ENCODE measurements at places on chromosomes 2 and 18. TPM values are rescaled to one million over a fixed set of nuclear protein-coding genes. Genes with fewer than 3 reads are reported as not detected.
A peak's percentile ranks its signal among the peaks of the same experiment; 100 is the strongest.

Gene MFSD2B
- 0.91 TPM for total RNA-seq

Gene MARS2
- total RNA-seq = 13.7 TPM

Gene RAX
- 5.3 TPM for total RNA-seq

Gene PASK
- total RNA-seq = 76.5 TPM

Gene SERPINB5
- 3.3 TPM for total RNA-seq

Gene MFF
- 74.8 TPM for total RNA-seq

Gene CYP27C1
- total RNA-seq = 4.9 TPM

DNA sequence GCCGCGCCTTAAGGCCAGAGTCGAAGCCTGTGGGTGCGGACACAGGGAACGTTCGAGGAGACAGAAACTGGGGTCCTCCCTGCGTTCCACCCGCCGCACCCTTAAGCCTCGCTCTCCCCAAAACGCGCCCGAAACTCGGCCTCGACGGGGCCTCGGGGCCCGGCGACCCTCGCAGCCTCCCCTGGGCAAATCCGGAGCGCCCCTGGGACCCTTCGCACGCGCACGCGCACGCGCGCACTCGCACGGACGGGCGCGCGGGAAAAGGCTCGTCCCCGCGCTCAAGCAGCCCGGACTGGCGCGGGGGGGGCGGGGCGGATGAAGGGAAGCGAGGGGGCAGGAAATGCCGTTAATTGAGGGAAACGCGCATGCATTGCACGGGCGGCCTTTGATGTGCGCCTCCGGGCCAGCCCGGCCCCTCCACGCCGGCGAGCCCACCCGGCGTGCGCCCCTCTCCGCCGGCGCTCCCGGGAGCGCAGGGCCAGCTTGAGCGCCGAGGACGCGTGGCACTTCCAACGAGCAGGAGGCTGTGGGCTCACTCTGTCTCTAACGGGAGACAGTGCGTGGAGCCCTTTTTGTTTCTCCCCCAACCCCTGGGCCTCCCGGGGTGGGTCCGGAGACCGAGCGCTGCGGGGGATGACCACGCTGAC is 5.4 kb upstream of the SALL3 start:
- H3K4me3 ChIP-seq = peak overlapping the region; percentile 64
- no peaks in the 10 kb centered on the region for H3K4me1 ChIP-seq
- no peaks in the 10 kb centered on the region for H3K36me3 ChIP-seq
- H3K27ac ChIP-seq = no peak overlapping the region
- H3K27me3 ChIP-seq = peaks cover 89% of the 10 kb centered on the region
- DNase-seq = peak; percentile 75

DNA sequence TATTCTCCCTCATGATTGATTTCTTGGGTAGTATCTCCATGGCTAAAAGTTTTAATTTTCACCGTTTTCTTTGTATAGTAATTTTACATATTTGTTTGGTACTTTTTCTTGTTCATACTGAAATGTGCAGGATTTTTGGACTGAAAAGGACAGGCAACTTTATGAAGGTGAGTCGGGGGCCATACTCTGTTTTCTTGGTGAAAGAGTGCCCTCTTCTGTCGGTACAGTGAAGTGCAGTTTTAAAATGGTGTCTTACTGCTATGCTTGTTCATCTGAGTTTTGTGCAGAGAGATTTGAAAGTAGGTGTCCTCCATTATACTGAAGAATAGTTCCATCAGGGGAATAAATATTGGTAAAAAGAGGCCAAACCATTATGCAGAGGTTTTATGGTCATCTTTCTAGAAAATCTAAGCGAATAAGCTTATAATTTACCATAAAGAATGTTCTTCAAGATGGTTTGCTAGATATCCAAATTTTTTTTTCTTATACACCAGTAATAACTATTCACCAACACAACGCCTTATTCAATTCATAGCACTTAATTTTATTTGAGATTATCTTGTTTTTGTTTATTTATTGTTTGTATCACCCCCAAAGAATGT is 8.7 kb upstream of the SERPINB13 start:
- no peaks in the 10 kb centered on the region for H3K4me1 ChIP-seq
- H3K27ac ChIP-seq = no peak overlapping the region
- DNase-seq = peak; percentile 77
- H3K27me3 ChIP-seq = no peaks in the 10 kb centered on the region
- H3K36me3 ChIP-seq = no peaks in the 10 kb centered on the region
- no peak overlapping the region for H3K4me3 ChIP-seq

- no peaks in the 10 kb centered on the region for H3K4me1 ChIP-seq
- no peaks in the 10 kb centered on the region for H3K27me3 ChIP-seq
- DNase-seq = no peak
- H3K4me3 ChIP-seq = no peak overlapping the region
- H3K27ac ChIP-seq = no peak overlapping the region
These were observed 2.9 kb upstream of the MGAT5 start for GRCh38 chr2:134250840-134251461.

GRCh38 chr18:50805732-50806131 is 14.1 kb downstream of the MRO start:
- H3K4me3 ChIP-seq = no peak overlapping the region
- no peaks in the 10 kb centered on the region for H3K36me3 ChIP-seq
- H3K27ac ChIP-seq = no peak overlapping the region
- H3K4me1 ChIP-seq = no peaks in the 10 kb centered on the region
- no peaks in the 10 kb centered on the region for H3K27me3 ChIP-seq

- H3K27me3 ChIP-seq = no peaks in the 10 kb centered on the region
- DNase-seq = no peak
- H3K4me3 ChIP-seq = no peak overlapping the region
- no peaks in the 10 kb centered on the region for H3K36me3 ChIP-seq
These were observed 148.6 kb downstream of the WDR7 start for GRCh38 chr18:56799756-56800155.

GRCh38 chr2:224436634-224437033 is 34.7 kb upstream of the FAM124B start:
- no peak for DNase-seq
- H3K4me1 ChIP-seq = no peaks in the 10 kb centered on the region
- no peaks in the 10 kb centered on the region for H3K27me3 ChIP-seq

- H3K27ac ChIP-seq = no peak overlapping the region
- H3K4me3 ChIP-seq = no peak overlapping the region
- no peak for DNase-seq
These were observed 214.1 kb upstream of the COPS8 start for GRCh38 chr2:236871500-236872001.

- H3K4me1 ChIP-seq = peaks cover 4% of the 10 kb centered on the region
- H3K36me3 ChIP-seq = no peaks in the 10 kb centered on the region
- H3K27ac ChIP-seq = no peak overlapping the region
- no peaks in the 10 kb centered on the region for H3K27me3 ChIP-seq
- DNase-seq = peak; percentile 82
These were observed 44.0 kb downstream of the PDCL3 start for GRCh38 chr2:100606726-100607343.

GRCh38 chr2:198700319-198700718 is 757.4 kb downstream of the SATB2 start:
- no peak for DNase-seq
- H3K36me3 ChIP-seq = no peaks in the 10 kb centered on the region
- no peaks in the 10 kb centered on the region for H3K4me1 ChIP-seq
- H3K4me3 ChIP-seq = no peak overlapping the region
- no peak overlapping the region for H3K27ac ChIP-seq

GRCh38 chr2:61707984-61708852 is 145.6 kb downstream of the FAM161A start:
- H3K27ac ChIP-seq = no peak overlapping the region
- H3K36me3 ChIP-seq = no peaks in the 10 kb centered on the region
- H3K4me3 ChIP-seq = no peak overlapping the region
- H3K27me3 ChIP-seq = no peaks in the 10 kb centered on the region
- DNase-seq = no peak

DNA sequence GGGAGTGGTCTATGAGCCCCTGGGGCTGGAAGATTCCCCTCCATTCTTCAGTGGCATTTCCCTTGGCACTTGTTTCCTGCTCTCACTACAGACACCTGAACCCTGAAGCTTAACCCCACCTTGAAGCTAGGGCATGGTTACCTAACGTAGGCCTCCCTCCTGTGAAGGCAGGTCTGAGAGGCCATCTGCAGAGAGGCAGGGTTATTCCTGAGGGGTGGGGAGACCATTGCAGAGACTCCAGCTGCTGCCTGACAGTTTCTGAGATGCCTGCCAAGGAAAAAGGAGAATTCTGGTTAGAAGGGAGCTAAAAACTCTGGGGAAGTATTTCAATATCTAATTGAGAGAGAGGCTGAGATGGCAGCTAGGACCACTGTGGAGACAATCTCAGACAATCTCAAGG is 119.3 kb upstream of the NDUFV2 start:
- H3K27ac ChIP-seq = peak overlapping the region; percentile 36
- DNase-seq = no peak
- H3K4me3 ChIP-seq = no peak overlapping the region
- no peaks in the 10 kb centered on the region for H3K27me3 ChIP-seq

DNA sequence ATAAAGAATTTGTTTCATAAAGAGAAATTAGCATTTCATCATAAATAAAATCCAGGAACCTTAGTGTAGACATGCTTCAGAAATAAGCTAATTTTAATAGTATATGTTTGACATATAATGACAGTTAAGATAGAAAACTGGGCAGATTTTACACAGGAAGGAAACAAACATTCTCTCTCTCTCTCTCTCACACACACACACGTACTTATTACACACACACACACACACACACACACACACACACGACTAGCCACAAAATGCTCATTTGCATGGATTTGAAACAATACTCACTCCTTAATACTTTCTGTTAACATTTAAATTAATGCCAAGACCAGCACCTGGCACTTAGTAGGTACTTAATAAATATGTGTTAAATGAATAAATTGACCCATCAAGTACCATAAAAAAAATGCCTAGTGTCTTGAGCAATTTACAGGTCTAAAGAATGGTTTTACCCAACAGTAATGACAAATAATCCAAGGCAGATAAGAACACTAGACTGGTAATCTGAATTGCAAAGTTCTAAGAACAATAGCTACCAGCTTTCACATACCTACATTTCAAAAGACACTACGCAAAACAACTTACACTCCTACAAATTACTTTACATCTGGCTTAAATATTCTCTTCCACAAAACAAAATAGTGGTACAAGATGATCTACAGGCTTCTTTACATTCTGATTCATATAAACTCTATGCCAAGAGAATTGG is 2.9 kb upstream of the GALNT3 start:
- H3K4me1 ChIP-seq = peaks cover 2% of the 10 kb centered on the region
- DNase-seq = no peak
- no peak overlapping the region for H3K4me3 ChIP-seq
- H3K27me3 ChIP-seq = peaks cover 59% of the 10 kb centered on the region

DNA sequence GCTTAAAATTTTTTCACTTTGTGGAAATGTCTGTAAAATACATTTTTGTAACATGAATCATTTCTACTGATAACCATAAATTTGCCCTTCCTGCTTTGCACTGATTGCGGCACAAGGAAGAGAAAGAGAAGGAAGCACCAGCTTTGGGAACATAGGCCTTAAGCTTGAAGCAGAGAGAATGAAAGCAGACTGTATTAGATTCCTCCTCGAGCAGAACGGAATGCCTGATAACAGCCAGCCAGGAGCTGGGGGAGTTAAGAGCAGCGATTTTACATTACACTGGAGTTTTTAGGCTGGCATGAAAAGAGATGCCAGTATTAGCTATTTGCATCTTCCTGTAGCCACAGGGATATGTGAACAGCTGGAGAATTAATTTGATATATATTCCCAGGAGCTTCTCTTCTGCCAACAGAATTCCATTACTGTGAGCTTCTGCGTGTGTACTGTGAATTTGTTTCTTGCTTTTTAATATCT is 33.5 kb downstream of the CRIM1 start:
- H3K4me3 ChIP-seq = no peak overlapping the region
- H3K27me3 ChIP-seq = no peaks in the 10 kb centered on the region
- peaks cover 7% of the 10 kb centered on the region for H3K36me3 ChIP-seq
- no peak for DNase-seq
- no peak overlapping the region for H3K27ac ChIP-seq

DNA sequence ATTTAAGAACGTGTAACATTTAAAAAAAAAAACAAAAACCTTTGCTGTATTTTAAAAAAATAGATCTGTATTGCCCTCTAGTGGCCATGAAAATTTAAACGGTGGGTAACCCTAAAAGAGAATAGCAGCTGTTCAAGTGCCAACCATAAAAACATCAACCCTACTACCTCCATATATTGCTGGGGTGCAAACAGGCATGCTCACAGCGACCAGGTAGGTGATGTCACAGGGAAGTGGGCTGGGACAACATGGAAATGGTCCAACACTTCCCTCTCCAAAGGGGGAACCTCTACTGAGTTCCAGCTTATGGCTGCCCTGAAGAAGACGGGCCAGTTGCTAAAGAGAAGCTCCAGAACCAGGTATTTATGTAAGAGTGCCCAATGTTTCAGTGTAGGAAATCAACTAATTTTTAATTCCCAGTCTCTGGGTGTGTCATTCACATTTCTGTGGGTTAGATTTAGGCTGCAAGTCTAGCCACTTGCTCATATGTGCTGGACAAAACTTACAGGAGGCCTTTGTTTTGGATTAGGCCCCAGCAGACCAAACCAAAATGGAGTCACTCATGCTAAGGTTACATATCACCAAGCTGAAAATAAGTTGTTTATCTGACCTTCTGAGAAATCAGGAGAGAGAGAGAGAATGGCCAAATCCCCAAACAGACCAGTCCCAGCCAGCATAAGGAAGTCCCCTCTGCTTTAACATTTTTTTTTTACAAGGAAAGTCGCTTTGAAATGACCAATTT is 54.5 kb downstream of the SKA1 start:
- H3K27ac ChIP-seq = no peak overlapping the region
- no peaks in the 10 kb centered on the region for H3K36me3 ChIP-seq
- DNase-seq = no peak
- H3K27me3 ChIP-seq = no peaks in the 10 kb centered on the region

DNA sequence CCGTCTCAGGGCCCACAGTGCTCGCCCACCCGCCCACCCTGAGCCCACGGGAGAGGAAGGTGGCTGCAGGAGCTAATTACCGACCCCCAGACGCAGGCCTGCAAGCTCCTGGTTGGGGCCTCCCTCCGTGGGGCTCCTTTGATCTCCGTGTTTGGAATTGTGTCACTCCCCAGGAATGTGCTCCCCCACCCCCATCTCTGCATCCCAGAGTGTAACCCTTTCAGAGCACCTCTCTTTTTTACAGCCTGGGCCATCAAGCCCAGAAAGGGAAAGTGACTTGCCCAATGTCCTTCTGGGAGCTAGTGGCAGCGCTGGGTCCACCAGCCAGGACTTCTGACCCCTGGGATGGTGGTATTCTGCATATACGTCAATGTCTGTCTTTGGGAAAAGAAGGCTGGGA is 335.1 kb downstream of the CYRIA start:
- DNase-seq = peak; percentile 88
- no peak overlapping the region for H3K4me3 ChIP-seq
- H3K4me1 ChIP-seq = peaks cover 10% of the 10 kb centered on the region
- no peaks in the 10 kb centered on the region for H3K27me3 ChIP-seq
- H3K27ac ChIP-seq = no peak overlapping the region
- no peaks in the 10 kb centered on the region for H3K36me3 ChIP-seq

GRCh38 chr2:10733566-10733925 is 12.1 kb downstream of the ATP6V1C2 start:
- no peak overlapping the region for H3K27ac ChIP-seq
- no peak for DNase-seq
- H3K27me3 ChIP-seq = no peaks in the 10 kb centered on the region
- H3K36me3 ChIP-seq = no peaks in the 10 kb centered on the region

DNA sequence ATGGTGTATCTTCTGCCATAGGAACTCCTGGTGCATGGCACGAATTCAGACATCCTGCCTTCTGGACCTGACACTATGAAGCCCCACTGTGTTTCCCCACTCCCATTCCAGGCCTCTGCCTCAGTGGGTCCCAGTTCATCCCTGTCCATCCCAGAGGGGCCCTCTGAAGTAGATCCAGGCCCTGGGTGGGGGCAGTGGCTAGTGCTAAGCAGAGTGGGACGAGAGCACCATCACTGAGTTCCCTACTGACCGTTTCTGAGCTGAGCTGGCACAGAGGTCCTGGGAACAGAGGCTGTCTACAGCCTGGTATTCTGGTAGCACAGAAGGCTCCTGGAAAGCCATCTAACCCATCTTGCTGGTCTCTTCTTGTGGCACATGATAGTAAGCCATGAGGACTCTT is 54.0 kb downstream of the ATOH8 start:
- H3K4me3 ChIP-seq = no peak overlapping the region
- peaks cover 12% of the 10 kb centered on the region for H3K4me1 ChIP-seq
- H3K27ac ChIP-seq = no peak overlapping the region
- no peaks in the 10 kb centered on the region for H3K36me3 ChIP-seq

All from endodermal cell (in vitro differentiated cells).